ENCODE measurements at places on chromosomes 2 and 18.
A peak's percentile ranks its signal among the peaks of the same experiment; 100 is the strongest.

DNA sequence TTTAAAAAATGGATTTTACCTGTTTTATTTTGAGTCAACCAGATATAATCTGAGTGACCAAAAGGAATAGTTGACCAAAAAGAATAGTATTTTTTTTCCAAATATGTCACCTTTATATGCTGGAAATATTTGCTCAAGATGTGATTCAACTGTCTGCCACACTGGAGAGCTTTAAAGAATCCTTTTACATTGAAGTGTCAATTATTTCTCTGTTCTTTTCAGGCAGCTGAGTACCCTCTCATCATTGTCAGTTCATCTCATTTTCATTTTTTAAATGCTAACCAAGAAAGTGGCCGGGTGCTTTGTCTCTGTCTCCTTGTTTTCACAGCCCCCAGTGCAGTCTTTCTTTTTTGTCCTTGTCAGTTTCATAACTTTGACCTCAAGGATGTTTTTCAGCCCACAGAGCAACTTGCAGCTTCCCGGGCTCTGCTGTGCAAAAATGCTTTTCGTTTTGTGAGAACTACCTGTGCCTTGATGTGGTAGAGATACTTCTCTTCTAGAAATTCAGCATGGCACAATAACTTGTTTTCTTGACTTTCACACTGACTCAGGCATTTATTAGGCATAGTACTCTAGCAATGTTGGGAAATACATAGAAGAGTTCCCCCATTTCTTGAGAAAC, 23.4 kb upstream of the CERS6 start:
- DNase-seq = peak; percentile 17

GRCh38 chr18:11021477-11021876, 127.9 kb downstream of the PIEZO2 start:
- no peak for DNase-seq

GRCh38 chr2:222751238-222751637, 79.8 kb downstream of the MOGAT1 start:
- no peak for DNase-seq

DNA sequence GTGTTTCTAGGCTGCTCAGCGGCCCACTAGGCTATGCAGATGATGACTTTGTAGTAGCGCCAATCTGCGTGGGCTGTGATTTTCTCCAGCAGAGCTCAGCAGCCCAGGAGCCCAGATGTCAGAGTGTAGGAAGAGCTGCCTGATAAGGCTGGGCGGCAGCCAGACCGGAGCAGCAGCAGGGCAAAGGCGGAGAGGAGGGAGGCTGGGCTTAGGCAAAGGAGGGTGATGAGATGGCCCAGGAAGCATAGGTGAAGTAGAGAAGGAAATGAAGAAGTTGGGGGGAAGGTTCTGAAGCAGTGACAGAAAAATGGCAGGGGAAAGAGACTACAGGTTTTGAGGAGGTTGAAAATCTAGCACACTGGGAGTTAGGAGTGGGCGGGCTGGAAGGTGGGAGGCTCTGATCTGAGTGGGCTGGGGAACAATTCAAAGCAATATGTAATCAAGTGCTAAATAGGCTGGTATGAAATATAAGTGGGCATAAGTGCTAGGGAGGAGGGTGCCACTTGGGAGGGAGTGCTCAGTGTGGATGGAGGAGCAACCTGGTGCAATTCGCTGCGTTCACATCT, 50.6 kb upstream of the STPG4 start:
- no peak for DNase-seq
